ENCODE measurements at places on chromosomes 12 and 14.
A peak's percentile ranks its signal among the peaks of the same experiment; 100 is the strongest.

GRCh38 chr12:52260361-52261207 lies 13.9 kb upstream of the KRT86 start:
- DNase-seq: no peak

DNA sequence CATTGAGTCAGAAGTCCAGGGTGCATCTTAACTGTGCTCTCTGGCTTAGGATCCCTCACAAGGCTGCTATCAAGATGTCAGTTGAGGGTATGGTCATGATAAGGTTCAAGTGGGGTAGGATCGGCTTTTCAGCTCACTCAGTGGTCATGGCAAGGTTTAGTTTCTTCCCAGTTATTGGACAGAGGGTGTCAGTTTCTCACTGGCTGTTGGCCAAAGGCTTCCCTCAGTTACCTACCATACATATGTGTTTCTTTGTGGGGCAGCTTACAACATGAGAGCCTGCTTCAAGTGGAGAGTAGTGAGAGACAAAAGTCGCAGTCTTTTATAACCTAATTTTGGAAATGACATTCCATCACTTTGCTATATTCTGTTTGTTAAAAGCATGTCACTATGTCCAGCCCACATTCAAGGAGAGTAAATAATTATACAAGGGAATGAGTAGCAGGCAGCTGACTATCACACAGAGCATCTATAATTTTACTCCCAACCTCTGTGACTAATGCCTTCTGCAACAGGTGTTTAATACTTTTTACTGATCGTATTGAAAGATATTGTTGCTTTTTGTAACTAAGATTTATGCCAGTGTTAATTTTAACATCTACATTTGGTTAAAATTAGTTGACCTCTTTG lies 572.8 kb upstream of the FBXO33 start:
- no peak for DNase-seq

DNA sequence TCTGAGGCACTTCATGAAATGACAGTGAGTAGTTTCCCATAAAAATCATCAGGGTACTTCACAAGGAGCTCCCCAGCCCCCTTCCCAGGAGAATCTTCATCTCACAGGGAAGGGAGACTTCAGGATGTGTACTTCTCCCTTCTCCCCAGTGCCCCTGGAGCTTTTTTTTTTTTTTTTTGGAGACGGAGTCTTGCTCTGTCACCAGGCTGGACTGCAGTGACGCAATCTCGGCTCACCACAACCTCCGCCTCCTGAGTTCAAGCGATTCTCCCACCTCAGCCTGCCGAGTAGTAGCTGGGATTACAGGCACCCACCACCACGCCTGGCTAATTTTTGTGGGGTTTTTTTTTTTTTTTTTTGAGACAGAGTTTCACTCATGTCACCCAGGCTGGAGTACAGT lies 10.4 kb downstream of the ITPK1 start:
- DNase-seq: no peak

GRCh38 chr12:54725233-54725843 lies 77.2 kb upstream of the DCD start:
- DNase-seq: peak; percentile 35

DNA sequence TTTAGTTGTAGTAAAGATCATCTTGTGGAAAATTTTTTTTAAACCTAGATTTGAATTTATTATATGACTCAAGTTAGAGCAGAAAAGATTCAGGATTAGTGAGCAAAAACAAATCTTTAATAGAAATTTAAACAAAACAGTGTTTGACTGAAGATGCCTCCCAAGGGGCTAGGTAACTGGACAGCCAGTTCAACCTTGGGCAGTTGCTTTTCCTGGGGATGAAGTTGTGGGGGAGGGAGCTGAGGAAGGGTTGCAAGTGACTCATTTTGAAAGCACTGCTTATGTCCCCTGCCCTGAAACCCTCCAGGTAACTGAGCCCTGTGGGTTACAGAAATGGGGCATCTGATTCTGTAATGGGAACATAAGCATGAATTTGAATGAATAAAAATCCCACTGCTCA lies 13.1 kb downstream of the CFAP54 start:
- peak; percentile 24 for DNase-seq

DNA sequence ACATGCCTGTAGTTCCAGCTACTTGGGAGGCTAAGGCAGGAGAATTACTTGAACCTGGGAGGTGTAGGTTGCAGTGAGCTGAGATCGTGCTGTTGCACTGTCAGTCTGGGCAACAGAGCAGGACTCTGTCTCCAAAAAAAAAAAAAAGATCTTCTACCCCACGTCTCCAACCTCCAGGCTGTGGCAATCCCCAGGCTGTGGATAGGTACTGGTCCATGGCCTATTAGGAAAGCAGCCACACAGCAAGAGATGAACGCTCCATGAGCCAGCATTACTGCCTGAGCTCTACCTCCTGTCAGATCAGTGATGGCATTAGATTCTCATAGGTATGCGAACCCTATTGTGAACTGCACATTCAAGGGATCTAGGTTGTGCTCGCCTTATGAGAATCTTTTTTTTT lies 6.1 kb upstream of the PTGES3 start:
- no peak for DNase-seq

DNA sequence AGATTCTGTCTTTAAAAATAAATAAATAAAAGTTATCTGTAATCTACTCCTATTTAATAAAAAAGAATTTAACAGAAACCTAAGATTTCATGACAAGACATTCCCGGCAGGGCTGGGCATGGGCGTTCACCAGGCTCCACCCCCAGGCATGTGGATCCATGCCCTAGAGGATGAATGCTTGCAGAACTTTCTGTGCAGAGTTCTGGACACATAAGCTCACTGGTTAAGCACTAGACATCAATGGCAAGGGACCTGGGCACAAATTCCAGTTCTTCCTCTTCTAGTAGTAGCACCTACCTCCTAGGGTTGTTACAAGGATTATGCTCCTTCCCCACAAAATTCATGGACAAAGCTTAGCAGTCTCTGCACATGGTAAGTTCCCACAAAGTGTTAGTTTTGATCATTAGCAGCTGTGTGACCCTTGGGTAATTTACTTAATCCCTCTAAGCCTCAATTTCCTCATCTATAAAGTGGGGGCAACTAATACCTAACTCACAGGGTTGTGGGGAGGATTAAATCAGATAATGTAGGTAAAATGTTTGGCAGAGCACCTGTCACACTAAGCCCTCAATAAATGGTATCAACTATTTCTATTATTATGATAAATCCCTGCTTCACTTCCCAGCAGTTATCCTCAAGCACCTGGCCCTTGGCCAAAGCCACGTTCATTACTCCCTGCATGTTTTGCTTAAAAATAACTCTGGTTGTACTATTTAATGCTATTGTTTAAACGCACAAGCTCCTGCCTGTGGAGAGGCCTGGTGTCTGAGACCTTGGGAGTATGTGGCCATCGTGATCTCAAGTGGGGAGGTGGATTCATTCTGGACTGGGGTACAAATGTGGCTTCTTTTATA lies 9.8 kb downstream of the GALNT6 start:
- no peak for DNase-seq

GRCh38 chr14:101598571-101599233 lies 37.4 kb downstream of the DIO3 start:
- DNase-seq: no peak

DNA sequence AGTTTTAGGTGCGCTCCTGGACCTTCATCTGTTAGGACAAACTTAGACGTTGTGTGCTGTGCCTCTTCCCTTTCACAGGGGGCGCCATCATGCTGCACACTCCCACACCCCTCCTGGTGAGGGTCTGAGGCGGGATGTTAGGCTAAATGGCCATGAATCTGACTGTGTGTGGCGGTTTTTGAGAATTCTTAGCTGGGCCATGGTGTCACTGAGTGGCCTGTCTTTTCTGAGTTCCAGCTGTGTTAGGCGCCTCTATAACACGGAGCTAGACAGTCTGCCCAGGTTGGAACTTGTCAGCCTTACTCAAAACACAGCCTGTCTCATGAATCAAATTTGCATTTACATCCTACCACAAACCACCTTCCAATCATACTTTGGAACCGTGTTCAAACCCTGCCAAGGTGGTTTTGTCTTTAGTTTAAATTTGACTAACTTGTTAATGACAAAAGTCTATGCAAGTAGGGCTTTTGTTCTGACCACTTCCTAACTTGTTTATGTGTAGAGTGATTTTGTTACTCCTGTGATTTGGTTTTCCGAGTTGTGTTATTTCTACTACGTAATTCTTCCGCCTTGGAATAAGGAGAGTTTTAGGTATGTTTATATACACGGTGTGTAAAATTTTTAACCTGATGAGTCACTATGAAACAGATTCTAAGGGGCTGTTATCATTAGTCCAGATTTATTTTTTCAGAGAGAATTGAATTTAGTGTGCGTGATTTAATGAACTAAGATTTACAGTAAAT lies 19.6 kb downstream of the ACVR1B start:
- DNase-seq: peak; percentile 54

DNA sequence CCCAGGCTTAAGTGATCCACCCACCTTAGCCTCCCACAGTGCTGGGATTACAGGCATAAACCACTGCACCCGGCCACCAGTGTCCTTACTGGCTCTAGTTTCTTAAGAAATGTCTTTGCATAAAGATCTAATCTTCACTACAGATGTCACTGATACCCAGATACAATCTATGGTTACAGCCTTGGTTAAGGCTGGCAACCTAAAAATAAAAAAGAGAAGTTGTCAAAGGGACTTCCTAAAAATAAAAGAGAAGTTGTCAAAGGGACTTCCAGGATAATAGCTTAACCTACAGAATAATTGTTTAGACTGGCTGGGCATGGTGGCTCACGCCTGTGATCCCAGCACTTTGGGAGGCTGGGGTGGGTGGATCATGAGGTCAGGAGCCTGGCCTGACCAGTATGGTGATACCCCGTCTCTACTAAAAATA lies 27.6 kb downstream of the ETFBKMT start:
- no peak for DNase-seq

- peak; percentile 27 for DNase-seq
Observed at GRCh38 chr14:52314595-52315354, 663 bp downstream of the PTGER2 start.

DNA sequence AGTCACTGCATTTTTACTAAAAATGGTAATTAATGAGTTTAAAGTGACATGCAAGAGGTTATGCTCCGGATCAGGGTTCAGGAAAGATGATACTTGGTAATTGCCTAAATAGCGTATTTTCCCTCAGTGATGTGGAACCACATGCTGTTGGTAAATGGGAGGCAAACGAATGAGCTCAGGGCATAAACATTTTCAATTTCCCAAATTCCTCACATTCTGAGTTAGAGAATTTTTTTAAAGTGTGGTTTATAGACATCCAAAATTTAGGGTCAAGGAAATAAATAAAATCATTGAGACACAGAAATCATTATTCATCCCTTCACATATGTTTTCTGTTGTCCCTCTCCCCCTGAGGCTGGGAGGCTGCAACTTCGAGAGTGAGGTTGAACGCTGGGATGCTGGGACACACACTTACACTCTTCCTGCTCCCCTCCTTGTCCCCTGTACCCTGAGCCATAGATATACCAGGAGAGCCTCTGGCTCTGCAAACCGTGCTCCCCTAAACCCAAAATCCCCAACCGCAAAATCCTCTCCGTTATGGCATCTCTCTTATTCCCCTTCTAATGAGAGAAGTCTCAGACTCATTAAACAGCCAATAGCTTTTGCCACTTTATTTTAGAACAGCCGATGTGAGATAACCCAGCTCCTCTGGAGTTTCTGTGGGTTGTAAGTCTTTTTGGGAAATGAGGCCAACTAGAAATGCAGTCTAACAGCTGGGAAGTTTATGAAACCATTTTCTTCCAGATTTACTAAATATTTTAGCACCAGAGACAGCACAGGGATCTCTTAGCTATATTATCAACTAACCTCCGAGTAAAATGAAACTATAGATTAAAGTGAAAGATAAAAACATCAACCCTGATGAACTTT lies 21.4 kb upstream of the ADGRD1 start:
- no peak for DNase-seq

DNA sequence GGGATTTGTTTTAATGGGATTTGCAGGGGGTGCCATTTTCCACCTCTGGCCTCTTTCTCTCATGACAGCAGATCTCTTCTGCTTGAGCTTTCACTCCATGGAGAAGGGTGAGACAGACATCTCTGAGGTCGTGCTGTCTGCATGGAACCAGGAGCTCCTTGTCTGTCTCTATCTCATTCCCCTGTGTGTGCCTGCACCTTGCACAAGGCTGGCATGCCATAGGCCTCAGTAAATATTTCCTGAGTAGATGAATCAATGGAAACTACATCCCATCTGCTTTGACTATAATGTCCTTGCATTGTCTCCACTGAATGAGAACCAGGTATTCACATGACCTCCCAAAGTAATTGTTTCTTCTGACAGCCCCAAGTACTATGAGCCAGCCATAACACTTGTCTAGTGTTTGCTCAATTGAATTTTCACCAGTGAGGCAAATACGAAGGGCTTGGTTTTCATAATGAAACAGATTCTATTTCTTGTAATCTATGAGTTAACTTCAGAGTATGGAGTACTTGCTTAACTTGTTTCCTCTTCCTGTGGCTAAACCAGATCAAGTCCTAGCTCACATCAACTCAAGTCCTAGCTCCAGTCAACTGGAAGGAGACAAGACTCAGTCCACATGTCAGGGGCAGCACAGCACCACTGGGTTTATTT lies 32.3 kb downstream of the KCNK13 start:
- DNase-seq: no peak

Measured in CD4-positive, alpha-beta T cell treated with Interleukin-12 subunit alpha and Interleukin-12 subunit beta, for 1 hour (primary cell).